Activated naive CD4-positive, alpha-beta T cell treated with anti-CD3 and anti-CD28 coated beads, Interleukin-2, amount 10 ng/mL, durations not matched to agents 5 hours and 36 hours (primary cell): ENCODE measurements at places on chromosomes 1 and 21. TPM values are rescaled to one million over a fixed set of nuclear protein-coding genes. Genes with fewer than 3 reads are reported as not detected.

Gene LCE1B
- total RNA-seq, result not detected

Gene DLGAP3
- 0.31 TPM for total RNA-seq

Gene SIPA1L2
- 0.67 TPM for total RNA-seq

Gene AMY1C
- not detected for total RNA-seq

Gene TDRKH
- 18.3 TPM for total RNA-seq
